ENCODE measurements at places on chromosomes 7 and 10.

- no peak for DNase-seq
These were observed 57.9 kb upstream of the NPTX2 start for GRCh38 chr7:98559219-98559618.

DNA sequence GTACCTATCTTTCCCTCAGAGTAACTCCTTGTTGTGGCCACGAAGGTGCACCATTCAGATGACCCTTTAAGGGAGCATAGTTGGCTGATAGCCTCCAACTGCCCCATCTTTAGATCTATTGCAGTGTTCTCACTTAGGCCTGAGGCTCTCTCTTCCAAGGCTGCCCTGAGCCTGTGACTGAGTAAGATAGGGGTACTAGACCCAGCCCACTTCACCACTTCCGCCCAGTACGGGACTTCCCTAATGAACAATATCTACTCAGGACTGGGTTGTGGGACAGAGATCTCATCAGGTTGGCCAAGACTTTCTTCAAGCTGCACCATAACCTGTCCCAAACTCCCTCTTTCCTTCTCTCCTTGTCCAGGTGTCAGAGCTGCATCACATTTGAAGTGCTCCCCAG, 5.7 kb upstream of the GNAI1 start:
- no peak for DNase-seq

- no peak for DNase-seq
These were observed 65.0 kb upstream of the TES start for GRCh38 chr7:116145245-116145852.

DNA sequence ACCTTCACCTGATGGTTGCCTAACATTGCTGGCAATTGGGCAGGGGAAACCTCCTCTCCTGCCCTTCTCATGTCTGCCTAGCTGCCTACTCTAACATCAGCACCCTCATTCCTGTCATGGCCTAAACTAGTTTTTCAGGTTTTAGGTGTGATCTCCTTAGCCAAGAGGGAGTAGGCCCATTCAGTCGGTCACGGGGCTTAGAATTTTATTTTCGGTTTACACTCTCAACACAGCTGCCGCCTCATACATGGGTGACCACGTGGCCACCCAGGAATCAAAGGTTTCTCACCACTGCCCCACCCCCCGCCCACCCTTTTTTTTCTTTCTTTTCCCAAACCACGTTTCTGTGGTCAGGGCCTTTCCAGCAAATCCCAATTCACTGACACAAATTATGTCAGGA, 97.2 kb downstream of the RALA start:
- DNase-seq, result no peak

DNA sequence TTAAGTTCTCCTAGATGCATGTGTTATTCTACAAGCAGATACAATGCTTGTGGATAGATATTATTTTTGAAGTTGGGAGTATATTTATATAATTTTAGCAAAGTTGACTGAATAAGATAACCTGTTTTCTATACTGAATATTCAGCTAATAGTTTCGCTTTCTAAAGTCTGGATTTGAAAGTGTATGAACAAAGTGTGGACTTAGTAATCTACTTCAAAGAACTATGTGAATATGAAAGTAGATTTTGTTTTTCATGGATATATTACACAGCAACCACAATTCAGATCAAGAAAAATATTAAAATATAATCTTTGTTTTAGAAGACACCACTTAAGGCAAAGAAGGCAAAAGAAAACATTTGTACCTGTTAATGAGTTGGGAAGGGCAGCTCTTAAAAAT, 78.8 kb downstream of the ZEB1 start:
- DNase-seq, result no peak

Data from upper lobe of left lung (tissue), 6 donors.